ENCODE measurements at places on chromosomes 4 and X. TPM values are rescaled to one million over a fixed set of nuclear protein-coding genes. Genes with fewer than 3 reads are reported as not detected.

GRCh38 chrX:44234116-44234515 lies 109.4 kb downstream of the EFHC2 start:
- DNase-seq, result no peak

DNA sequence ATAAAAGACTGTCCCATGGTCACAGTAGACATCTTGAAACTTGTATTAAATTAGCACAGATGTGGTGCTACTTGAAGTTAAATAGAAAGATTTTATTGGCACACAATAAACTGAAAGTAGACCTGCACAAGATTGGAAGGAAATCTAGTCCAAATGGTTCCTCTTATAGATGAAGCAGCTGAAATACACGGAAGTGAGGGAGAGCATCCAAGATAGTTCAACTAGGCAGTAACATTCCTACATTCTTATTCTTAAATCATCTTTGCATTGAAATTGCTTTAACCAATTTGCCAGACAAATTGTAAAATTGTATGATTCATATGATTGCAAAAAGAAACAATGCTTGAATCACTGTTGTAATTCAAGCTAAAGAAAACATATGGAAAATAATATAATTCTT lies 87.6 kb upstream of the VCX3B start:
- DNase-seq, result no peak

DNA sequence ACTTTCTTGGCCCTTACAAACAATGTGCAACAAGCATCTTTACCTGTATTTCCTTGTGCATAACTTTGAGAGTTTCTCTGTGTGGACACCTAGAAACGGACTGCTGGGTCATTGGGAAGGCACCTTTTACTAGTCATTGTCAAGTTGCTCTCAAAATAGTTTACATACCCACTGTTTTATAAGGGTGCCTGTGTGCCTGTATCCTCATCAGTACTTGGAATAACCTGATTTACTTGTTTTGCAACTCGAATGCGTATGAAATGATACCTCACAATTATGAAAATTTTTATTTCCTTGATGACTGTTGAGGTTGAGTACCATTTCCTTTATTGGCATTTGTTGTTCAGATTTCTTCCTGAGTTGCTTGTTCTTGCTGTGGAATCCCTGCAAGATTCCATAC lies 150.8 kb downstream of the STIM2 start:
- no peak for DNase-seq

- no peak for DNase-seq
Observed at GRCh38 chrX:107542040-107542439, 86.3 kb upstream of the PRPS1 start.

GRCh38 chr4:124631760-124632159 lies 80.8 kb downstream of the ANKRD50 start:
- DNase-seq, result no peak

- DNase-seq, result no peak
Observed at GRCh38 chrX:150081076-150081475, 142.8 kb upstream of the EOLA2 start.

GRCh38 chrX:9052081-9052480 lies 18.2 kb upstream of the FAM9B start:
- DNase-seq, result no peak

- no peak for DNase-seq
Observed at GRCh38 chrX:100717363-100717762, 14.6 kb downstream of the SYTL4 start.

DNA sequence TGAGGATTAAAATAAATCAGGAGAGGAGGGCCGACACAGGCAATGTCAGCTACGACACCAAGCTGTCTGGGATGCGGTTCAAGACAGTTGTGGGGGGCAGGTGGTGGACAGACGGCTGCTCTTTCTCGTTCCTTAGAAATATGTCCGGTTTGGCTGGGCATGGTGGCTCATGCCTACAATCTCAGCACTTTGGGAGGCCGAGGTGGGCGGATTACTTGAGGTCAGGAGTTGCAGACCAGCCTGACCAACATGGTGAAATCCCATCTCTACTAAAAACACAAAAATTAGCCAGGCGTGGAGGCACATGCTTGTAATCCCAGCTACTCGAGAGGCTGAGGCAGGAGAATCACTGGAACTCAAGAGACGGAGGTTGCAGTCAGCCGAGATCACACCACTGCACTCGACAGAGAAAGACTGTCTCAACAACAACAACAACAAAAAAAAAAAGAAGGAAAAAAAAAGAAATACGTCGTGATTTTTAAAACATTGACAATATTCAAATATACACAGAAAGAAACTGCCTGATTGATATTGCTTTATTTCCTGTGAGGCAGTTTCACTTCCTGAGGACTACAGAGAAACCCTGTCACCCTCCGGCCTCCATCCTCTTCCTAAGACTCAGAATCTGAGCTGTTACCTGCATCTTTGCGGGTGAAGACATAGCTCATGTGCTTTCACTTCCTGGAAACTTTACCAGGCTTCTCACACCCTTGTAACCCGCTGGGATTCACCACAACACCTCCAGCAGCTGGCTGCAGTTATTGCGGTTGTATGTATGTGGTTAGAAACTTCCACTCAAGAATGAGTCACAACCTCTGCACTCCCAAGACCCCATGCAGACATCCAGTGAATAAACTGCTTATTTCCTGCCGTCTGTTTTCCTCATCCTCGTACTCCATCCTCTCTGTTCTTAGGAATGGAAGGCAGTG lies 63.8 kb upstream of the STS start:
- no peak for DNase-seq

ART3 gene
- not detected for total RNA-seq

CABS1 gene
- total RNA-seq, result not detected

PCSK1N gene
- 35.7 TPM for total RNA-seq

IQSEC2 gene
- 10.9 TPM for total RNA-seq

PGAM4 gene
- not detected for total RNA-seq

Data from cerebellum (tissue), 4 donors.